HEK293T (cell line): ENCODE measurements at places on chromosomes 6 and 20.

DNA sequence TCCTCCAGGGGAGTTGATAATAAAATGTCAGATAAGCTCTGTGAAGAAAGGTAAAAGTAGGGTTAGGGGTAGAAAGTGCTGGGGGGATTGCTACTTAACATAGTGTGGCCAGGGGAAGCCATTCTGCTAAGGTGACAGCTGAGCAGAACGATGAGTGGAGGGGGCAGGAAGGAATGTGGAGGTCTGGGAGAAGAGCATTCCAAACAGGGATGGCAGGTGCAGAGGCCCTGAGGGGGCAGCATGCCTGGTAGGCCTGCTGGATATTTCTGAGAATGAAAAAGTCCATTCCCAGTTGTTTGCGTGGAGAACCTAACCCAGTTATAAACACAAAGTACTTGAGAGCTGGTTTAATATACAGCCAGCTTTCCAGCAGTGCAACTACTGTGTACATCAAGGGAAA, 9.3 kb downstream of the GFRA4 start:
- no peak for DNase-seq

DNA sequence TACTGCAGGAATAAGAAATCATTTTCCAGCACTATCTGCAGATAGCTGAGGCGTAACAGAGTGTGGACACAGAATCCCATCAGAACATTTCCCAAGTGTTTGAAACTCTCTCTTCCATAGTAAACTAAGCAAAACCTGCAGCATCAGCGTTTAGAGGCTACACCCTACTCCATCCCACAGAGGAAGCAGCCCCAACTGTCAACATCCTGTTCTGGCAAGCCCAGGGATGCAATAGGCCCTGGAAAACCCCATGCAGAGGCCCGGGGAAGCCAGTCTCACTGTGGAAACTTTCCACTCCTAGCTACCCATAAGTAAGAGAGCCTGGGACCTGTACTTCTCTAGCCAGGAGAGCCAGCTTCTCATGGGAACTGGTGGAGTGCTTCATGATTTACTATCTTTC, 129.4 kb downstream of the LY86 start:
- no peak for DNase-seq

DNA sequence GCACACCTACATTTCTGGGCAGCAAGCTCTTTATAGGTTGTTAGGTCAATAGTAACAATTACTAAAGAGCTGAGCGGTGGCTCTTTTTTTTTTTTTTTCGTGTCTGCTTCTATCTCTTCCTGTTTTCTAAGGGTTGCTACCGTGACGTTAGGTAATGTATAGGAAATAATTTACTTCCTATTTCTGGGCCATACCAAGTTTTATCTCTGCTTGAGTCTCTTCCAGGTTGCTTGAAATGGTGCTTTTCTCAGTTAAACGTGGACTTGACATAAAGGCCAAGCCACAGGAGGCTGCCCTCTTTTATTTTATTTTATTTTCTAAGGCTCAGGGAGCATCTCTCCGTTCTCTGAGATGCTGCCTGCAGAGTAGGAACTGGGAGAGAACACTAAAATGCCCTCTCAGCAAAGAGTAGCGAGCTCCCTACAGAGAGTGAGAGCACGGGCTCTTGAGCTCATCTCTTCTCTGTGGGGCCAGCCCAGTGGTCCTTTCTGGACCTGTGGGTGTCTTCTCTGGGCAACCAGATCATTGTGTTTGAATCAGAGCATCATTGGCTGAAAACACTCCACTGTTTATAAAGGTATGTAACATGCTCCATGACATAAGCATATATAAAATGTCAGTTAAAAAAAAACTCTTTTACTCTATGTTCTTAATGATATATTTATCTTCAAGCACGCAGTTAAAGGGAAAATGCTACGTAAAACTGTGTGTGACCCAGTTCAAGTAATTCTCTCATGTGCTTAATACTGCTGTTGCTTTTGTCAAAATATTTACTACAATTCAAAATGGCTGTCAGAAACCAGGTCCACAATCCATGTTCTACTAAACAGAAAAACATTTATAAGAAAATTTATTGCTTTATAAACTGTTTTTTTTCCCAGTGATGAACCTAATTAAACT, at the start of gene ZNF831:
Gene ZNF831, plus strand, starts transcription at position 191 of the 900 bp plus-strand sequence. CDS start 27,199 bp downstream, outside the sequence.
- no peak for DNase-seq

- no peak for DNase-seq
These were observed 56.9 kb downstream of the PREX1 start for GRCh38 chr20:48770700-48771442.
